ENCODE measurements at places on chromosomes 2 and 18.
A peak's percentile ranks its signal among the peaks of the same experiment; 100 is the strongest.

DNA sequence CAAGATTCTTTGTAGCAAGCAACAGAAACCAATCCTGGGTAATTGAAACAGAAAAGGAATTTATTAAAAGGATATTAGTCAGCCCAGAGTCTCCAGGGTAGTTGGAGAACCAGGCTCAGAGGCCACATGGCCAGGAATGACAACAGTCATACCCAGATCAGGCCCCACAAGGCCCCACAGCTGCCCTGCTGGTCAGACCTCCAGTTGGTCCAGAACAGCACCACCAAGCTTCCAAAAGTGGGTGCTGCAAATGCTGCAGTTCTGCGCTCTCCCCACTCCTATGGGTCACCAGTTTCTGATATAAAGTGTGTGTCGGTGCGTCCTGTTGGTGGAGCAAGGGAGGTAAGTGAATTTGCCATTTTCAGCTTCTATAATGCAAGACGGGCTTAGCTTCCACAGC is 29.9 kb downstream of the KLHL29 start:
- DNase-seq = no peak

DNA sequence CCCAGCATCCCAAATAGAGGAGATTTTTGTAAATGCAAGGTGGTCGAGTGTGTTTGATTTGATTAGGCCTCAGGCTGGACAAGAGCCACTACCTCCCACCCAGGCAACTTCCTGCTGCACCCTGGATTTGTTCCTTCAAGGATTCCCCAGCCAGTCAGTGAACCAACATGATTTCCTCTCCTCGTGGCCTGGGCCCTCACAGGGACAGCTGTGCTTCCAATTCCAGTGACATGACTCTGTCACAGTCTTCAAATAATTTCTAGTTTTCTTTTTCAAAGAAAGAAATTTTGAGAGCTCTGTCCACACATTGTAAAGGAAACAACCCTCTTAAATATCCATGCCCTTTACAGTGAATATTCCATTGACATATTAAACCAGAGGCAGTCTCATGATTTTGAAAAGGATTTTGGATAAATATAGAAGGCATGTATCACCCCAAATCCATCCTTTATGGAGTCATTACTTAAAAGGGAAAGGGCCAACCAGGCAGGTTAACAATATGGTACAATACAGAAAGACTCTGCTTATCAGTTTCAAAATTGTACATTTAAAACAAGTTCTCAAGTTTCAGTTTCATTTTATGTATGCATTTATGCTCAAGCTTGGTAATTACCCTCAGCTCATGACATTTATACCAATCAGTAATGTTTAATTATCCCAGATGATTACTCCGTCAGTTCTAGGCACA is 121.3 kb upstream of the FOSL2 start:
- no peak for DNase-seq

DNA sequence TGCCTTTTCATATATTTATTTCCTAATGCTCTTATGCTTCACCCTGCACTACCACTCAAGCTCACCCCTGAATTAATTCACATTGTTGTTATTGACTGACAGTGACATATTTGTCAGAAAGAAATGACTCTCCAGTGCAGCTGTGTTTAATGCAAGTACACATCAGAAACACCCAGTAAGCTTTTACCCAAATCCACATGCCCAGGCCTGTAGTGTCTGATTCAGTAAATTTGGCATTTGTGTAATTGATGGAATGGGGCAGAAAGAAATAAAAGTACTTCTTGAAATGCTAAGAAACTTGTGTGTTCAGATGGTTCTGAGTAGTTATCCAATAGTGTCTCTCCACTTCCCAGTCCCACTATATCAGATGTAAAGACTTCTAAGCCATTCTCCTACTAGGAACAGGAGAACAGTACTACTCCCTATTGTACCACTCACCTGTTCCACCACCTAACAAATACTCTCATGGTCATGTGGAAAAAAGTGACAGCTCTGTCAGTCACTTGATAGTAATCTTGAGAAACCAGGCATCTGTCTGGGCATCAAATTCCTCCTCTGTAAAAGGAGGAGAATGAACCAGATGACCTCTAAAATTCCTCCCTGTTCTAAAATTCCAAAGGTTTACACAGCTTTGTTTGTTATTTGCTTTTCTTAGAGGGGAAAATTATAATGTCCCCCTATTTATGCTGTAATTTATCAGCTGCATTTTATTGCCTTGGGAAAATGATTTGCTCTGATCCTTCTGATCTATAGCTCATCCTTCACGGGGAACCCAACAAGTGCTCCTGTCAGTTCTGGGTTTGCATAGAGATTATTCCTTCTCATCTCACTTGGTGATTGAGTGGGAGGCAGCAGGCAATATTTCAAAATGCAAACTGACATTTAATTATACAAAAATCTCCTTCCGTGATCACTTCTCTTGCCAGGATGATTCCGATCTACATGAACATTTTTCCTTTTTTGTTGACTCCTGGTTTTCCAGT is 70.9 kb downstream of the ZNF385B start:
- DNase-seq = no peak

DNA sequence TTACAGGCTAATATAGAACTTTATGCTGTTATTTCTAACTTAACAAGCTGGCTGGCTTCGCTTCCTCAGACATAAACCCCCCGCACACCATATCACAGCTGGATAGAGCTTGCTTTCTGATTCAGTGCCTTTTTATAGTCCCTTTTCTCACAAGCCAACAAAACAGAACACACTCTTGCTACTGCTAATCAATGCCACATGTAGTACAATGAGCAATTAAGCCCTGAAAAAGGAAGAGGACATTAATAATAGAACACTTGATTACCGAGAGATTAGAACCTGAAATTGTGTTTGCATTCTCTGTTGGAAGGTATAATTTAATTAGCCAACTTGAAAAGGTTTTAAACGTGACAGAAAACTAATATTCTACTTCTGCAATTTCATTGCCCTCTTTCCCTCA is 267.7 kb upstream of the CYRIA start:
- no peak for DNase-seq

DNA sequence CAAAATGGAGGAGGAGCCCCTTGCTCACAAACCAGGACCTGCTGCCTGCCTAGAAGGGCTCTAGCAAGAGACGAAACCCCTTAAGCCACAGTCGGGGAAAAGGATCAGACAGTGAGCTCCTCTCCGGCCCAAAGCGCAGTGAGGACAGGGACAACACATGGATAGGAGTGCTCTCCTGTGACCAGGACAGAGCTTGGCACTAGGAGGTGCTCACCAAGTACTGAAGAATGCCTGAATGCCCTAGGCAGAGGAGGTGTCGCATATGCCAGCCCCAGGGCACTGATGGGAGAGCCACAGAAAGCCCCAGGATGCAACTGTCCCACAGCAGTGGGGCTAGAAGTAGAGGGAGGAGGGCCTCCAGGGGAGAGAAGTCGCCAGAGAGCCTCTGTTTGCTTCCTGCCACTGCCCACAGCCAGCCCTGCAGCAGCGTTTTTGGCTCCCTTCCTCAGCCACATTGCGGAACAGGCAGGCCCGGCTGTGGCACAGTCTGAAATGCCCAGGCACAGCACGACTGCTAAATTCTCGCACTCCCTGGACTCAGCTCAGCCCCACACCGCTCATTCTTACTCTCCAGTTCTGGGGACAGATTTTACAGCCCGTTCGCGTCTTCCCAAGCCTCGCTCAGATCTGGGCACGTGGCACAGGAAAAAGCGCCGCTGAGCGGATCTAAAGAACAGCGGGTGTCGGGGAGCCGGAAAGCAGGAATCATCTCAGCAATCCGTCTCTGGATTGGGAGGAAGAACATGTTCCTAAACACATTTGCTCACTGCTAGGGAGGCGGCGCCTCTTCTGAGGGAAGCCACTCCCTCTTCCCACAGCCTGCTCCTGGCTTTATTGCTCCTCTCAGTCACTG is 98.7 kb upstream of the POU3F3 start:
- no peak for DNase-seq

DNA sequence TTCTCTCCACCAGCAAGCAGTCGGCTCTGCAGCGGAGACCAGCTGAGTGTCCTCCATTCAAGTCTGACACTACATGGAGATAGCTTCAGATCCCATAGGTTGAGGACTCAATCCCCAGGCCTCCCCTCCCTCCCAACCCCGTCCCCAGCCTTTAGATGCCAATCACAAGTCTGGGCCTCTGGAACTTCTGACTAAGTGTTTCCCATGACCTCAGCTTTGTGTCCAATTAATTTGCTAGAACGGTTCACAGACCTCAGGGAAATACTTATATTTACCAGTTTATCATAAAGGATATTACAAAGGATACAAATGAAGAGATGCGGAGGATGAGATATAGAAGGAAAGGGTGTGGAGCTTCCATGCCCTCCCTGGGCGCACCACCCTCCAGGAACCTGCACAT is 77.4 kb downstream of the MERTK start:
- no peak for DNase-seq

- DNase-seq = no peak
These were observed 38.2 kb downstream of the GPD2 start for GRCh38 chr2:156474401-156474800.

GRCh38 chr2:117190856-117191559 is 623.5 kb upstream of the DDX18 start:
- no peak for DNase-seq

- peak; percentile 59 for DNase-seq
These were observed at the start of gene ABI2 for GRCh38 chr2:203327901-203328759. Gene ABI2, plus strand, starts transcription at chr2:203328394. Its CDS starts 121 bp downstream, at chr2:203328515.

DNA sequence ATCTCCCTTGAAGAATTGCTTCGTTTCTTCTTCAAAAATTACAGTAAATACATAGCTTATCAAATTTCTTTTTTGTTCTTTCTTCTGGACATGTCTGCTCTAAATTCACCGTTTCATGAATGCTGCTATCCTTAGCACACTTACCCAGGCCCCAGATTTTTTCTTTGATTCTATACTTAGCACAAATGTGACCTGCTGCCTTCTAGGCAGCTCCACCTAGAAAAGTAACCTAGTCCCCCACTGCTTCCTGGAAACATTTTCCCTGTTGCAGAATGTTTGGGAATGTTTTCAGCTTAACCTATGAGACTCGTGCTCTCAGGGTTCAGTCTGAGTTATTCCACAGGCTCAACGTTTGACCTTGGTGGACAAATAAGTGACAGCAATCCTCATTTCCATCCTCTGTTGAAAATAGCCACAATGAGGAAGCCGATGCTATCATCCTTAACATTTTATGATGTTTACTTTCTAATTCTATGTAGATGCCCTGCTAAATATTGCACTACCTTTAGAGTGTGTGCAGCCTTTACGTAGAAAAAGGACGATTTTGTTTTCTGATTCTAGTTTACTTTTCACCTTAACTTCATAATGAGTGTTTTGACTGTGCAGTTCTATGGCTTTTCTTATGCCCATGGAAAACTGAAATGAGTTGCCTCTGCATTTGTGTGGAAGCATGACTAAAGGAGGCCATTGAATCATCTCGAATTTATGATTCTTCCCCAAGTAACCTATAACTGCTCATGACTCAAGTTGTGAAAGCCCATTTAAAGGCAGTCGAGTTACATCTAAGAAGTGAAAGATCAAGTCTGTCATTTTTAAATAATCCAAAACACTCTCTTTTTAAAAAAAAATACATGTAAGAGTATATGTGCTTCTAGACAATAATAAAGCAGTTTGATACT is 47.7 kb downstream of the TMEM182 start:
- no peak for DNase-seq

GRCh38 chr2:15755528-15755927 is 163.9 kb downstream of the DDX1 start:
- DNase-seq = no peak

- DNase-seq = no peak
These were observed 50.4 kb downstream of the GATA6 start for GRCh38 chr18:22219568-22220355.

DNA sequence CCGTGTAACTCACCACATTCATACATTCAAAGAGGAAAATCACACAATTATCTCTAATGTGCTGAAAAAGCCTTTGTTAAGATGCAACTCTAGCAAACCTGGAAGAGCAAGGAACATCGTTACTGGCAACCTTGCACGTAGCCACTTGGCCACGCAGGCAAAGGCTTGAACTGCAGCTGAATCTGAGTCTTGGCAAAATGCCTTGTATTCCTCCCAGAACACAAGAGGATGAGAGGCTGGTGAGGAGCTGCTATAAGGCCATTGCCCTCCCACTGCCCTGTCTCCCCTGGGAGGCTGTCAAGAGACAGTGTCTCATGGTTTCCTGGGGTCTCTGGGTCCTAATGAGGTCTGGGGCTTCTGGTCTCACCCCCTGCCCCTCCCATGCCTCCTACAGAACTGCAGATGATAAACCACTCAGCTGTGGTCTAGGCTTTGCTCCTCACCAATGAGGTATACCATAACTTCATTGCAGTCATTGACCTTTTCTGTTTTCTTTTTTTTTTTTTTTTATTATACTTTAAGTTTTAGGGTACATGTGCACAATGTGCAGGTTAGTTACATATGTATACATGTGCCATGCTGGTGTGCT is 141.4 kb downstream of the SPP2 start:
- no peak for DNase-seq

GRCh38 chr18:45312555-45313126 is 302.6 kb upstream of the SLC14A2 start:
- no peak for DNase-seq

GRCh38 chr2:66481100-66481549 is 46.2 kb downstream of the MEIS1 start:
- DNase-seq = no peak

DNA sequence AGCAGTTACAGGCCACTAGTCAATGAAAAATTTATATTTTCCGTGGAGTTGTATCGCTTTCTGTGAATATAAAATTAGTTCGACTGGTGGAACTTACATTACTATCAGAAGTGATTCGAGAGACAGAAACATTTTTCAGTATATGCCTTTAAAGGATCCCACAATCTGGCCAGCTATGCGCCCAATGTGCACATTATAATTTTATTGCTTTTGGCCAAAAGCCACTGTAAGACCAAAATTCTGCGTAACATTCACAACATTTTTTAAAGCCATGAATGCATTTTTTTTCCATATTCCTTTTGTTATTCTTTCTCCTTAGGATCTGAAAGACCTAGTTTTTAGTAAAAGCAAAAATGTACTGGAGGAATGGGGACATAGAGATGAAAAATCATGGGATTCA is 131.0 kb upstream of the CHAC2 start:
- DNase-seq = no peak

GRCh38 chr2:217573571-217573970 is 429.2 kb downstream of the TNS1 start:
- no peak for DNase-seq

GRCh38 chr2:109062145-109062858 is 66.7 kb upstream of the SH3RF3 start:
- no peak for DNase-seq

- no peak for DNase-seq
These were observed 396.2 kb upstream of the HS6ST1 start for GRCh38 chr2:128714851-128715312.

GRCh38 chr2:240121190-240121589 is 14.9 kb downstream of the COPS9 start:
- DNase-seq = no peak

Measured in stimulated activated CD4-positive, alpha-beta T cell treated with anti-CD3 and anti-CD28 coated beads, Interleukin-2, amount 100 ng/mL, for 4 hours (primary cell).